ENCODE measurements at places on chromosomes 6 and 20.

DNA sequence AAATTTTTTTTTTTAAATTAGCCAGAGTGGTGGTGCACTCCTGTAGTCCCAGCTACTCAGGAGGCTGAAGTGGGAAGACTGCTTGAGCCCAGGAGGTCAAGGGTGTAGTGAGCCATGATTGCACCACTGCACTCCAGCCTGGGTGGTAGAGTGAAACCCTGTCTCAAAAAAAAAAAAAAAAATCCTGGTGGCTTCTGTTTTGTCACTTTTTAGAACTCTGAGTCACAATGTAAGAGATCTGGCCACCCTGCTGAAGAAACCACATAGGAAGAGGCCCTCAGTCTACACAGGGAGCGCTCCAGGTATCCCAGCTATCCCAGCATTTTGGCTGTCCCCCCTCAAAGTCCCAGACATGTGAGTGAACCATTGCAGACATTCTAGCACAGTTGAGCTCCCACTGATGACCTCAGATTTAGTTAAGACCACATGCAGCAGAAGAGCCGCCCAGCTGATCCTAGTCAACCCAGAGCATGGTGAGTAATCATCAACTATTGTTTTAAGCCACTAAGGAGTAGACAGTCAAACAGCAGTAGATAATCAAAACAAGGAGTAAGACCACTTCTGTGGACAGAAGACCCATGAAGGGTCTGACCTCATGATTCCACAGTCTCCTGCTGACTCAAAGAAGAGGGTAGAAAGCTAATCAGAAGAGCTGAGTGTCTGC, 12.7 kb upstream of the ARFGEF2 start:
- no peak for ATAC-seq

DNA sequence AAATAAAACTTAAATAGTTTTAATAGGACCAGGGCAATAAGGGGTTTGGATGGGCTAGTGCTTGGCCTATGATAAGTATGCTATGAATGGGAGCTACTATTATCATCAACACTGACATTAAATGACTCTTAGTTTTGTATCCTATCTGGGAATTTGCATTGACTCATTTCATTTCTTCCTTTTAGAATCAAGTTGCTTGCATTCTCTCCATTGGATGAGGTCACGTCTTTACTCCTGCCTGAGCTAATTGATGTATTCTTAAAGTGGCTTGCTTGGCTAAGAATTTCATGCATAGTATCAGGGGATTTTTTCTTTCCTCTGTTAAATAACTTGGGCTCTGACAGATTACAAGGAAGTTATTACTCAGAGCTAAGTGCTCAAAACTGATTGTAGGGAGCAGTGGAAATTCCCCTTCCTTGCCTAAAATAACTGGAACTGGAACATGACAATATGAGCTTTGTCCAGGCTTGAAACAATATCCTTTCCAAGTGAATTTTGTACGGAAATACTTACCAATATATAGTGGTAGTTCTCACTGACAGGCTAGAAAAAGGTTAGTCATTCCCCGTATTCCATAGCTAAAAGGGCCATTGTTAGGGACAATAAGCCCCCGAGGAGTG, 169.9 kb downstream of the BCAS1 start:
- peak; percentile 55 for ATAC-seq

DNA sequence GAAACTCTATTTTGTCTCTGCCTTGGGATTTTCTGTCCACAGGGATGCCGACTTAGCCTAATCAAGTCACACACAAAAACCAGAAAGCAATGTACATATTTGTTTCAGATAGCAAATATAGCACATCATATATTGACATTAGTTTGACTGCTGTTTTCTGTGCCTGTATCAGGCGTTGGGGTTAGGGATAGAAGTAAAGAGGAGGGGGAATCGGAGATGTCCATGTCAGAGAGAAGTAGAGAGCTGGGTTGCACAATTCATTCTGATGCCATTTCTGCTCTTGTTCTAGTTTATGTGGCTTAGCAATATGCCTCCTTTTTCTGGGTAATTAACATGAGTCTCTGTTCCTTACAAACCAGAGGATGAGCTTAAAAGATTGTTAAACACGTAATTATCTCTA, 14.7 kb upstream of the IPCEF1 start:
- ATAC-seq: peak; percentile 29

DNA sequence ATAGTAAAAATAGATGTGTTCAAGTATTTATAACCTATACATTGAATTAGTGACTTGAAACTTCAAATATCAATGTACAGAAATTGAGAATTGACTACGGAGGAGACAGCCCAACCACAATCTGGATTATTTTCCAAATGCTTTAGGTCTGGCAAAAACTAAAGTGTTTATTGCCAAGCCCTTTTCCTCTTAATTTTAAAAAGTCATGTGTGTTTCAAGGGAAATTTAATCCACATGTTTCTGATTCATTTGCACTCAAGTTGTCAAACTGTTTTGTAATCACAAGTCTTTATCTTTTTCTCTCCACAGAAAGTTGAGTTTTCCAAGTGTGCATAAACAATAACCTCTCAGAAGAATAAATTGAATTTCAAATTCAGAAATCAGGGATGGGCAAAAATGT, 350.8 kb upstream of the RSPO3 start:
- no peak for ATAC-seq

DNA sequence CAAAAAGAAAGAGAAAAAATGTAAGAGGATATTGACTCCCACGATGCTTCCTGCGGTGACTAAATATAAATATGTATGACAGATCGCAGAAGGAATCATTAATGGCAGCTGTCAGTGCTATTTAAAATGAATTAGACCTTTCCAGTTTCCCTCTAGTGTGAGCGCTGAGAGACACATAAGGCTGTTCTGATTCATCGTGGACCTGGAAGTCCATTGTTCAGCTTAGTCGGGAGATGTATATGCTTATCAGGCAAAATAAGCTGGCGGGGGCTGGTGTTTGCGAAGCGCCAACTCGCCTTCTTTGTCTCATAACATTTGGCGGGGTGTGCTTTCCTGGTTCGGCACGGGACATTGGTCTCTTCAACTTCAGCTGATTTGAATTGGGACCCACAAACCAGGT, 95.4 kb downstream of the CDH4 start:
- no peak for ATAC-seq

DNA sequence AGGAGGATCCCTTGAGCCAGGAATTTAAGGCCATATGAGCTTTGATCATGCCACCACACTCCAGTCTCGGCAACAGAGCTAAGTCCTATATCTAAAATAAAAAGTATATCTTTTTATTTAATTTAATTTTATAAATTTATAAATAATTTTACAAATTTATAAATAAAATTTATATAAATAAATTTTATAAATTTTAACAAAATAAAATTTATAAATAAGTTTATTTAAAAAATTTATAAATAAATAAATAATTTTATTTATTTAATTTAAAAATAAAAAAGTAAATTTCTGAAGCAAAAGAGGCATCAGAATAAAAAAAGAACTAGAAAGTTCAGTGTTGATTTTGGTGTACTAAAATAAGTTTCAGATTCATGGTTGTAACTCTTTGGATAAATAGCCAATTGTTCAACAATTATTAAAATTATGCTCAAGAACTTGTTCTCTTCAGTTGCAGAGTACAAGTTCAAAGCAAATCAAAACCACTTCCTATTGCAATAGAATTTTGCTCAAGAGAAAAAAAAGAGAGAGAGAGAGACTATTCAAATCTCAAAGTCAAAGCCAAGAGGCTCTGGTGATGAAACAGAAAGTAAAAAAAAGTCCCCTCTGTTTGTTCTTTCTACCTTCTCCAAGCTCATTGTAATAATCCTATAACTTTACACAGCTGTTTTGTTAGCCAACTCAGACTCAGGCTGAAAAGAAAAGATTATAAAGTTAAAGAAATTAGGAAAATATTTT, 547.5 kb upstream of the ADGRB3 start:
- ATAC-seq: no peak

- no peak for ATAC-seq
These were observed 119.9 kb upstream of the CST7 start for GRCh38 chr20:24828992-24829648.

- ATAC-seq: no peak
These were observed 518.6 kb downstream of the PKHD1 start for GRCh38 chr6:51568771-51569170.

DNA sequence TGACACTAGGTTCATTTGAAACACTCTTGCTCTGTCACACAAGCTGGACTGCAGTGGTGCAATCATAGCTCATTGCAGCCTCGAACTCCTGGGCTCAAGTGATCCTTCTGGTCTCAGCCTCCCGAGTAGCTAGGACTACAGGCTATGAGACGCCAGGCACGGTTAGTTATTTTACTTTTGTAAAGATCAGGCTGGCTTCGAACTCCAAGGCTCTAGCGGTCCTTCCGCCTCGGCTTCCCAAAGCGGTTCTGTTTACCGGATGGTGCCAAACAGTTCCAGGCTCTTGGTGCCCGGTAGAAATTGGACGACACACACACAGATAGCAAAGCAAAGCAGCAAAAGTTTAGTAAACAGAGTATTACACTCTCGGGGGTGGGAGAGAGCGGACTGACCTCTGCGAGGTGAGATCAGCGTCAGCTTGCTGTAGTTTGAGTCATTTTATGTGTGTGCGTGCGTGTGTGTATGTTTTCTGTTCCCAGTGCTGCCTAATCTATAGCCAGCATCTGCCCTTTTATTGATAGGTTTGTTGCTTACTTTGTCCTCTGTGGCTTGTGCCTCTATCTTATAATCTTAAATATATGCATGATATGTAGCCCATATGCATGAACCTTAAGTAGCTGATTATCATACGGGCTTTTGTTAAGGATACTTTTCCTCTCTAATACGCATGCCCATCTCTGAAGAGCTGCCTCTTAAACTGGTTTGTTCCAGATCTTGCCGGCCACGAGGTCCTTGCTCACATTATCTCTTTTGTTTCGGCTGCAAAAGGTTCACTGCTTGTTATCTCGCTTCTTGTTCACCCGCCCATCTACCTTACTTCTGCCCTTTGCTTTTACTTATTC, 75.2 kb downstream of the OR2B2 start:
- ATAC-seq: peak; percentile 28

- no peak for ATAC-seq
These were observed 41.1 kb downstream of the HNF4A start for GRCh38 chr20:44396369-44397130.

DNA sequence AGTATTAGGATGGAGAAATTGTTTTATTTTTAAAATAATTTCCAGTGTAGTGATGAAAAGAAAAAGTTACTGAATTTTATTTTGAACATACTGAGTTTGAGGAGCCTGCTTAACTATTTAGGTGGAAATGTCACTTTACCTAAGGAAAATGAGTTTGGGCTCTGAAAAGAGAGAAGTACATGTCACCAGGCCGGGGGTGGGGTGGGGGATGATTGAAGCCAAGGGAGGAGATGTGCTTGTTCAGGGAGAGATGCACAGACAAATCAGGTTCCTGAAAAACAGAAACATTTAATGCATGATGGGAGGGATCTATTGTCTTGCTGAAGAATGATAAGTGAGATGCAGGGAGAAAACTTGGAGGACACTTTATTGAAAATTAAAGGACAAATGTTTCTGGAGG, 71.3 kb downstream of the PLCB1 start:
- no peak for ATAC-seq

DNA sequence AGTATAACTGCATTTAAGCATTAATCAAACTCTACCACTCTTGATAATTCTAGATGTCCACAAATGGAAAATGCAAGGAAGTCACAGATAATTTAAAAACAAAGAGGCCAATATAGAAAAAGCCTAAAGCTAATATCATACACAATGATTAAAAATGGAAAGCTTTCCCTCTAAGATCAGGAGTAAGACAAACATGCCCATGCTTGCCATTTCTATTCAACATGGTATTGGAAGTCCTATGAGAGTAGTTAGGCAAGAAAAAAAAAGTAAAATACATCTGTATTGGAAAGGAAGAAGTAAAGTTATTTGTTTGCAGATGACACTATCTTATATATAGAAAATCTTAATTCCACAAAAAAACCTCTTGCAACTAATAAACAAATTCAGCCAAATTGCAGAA, 164.6 kb upstream of the FERMT1 start:
- ATAC-seq: no peak

GRCh38 chr6:122007339-122007738, 392.1 kb upstream of the HSF2 start:
- peak; percentile 59 for ATAC-seq

GRCh38 chr20:32432277-32432676, 74.1 kb downstream of the ASXL1 start:
- ATAC-seq: no peak

- no peak for ATAC-seq
These were observed 255.0 kb downstream of the HACE1 start for GRCh38 chr6:104604685-104605084.

DNA sequence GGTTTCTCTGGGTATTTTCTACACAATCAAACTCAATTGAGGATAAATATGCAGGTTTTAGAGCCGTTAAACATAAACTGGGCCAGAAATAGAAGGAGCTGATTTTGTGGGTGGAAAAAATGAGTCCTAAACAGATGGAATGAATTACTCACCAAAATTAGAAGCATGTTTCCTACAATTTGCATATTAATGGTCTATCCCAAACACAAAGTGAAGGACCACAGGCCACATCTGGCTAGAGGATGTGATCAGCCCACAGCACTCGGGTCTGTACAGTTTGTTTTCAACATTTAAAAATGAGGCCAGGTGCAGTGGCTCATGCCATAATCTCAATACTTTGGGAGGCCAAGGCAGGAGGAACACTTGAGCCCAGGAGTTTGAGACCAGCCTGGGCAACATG, 296.3 kb downstream of the PREX1 start:
- ATAC-seq: no peak

- ATAC-seq: no peak
These were observed 107.3 kb downstream of the OGFRL1 start for GRCh38 chr6:71395731-71396409.

GRCh38 chr6:9492790-9493189, 922.1 kb downstream of the TFAP2A start:
- ATAC-seq: peak; percentile 97

DNA sequence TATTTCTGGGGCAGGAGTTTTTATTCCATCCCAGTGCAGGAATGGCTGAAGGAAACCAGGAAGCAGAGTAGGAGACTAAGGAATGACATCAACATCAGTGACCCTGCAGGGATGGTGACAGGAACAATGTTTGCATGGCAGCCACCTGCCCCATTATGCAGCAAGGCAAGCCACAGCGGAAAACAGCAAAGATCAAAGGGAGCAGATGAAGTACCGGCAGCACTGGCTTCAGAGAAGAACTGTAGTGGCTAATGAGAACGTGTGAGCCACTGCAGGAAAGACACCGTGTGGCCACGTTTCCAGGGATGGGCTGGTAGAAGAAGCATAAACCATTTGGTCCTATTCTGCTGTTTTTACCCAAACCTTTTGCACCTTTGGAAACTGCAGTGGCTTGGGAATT, 52.9 kb upstream of the TAB2 start:
- ATAC-seq: no peak

- peak; percentile 71 for ATAC-seq
These were observed 70.7 kb upstream of the PRSS16 start for GRCh38 chr6:27176523-27177484.
